ENCODE measurements at places on chromosomes 11 and 22. TPM values are rescaled to one million over a fixed set of nuclear protein-coding genes. Genes with fewer than 3 reads are reported as not detected.
A peak's percentile ranks its signal among the peaks of the same experiment; 100 is the strongest.

The LRFN4 gene
- 8.3 TPM for total RNA-seq

The KRTAP5-9 gene
- total RNA-seq: not detected

The SLC35F2 gene
- total RNA-seq: 9.1 TPM

The MUS81 gene
- 44.9 TPM for total RNA-seq

The OR5P2 gene
- total RNA-seq: not detected

DNA sequence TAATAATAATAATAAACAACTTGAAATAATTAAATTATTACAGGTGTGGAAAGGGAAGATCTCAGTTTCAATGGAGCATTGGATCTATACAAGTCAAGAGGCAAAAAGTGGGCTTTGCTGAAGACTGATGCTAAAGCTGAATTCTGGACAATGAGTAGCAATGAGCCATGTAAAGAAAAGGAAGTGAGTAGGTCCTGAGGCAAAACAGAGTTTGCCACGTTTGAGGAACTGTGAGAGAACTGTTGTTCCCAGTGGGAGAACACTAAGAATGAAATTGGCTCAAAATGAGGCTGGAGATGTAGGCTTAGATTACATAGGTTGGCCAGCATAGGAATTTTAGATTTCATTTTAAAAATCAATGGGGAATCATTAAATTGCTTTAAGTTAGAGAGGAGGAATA lies 33.9 kb upstream of the TEAD1 start:
- DNase-seq: no peak

- peak; percentile 26 for DNase-seq
Observed at GRCh38 chr11:95790933-95791708, 823 bp downstream of the CEP57 start.

- DNase-seq: no peak
Observed at GRCh38 chr11:9969068-9969467, 305.2 kb downstream of the SWAP70 start.

- DNase-seq: no peak
Observed at GRCh38 chr11:33207408-33207985, 46.2 kb upstream of the CSTF3 start.

- DNase-seq: no peak
Observed at GRCh38 chr11:28464252-28464867, 356.2 kb downstream of the METTL15 start.

GRCh38 chr22:38313384-38313955 lies 3.8 kb downstream of the CSNK1E start:
- no peak for DNase-seq

- no peak for DNase-seq
Observed at GRCh38 chr11:120605469-120605868, 93.9 kb downstream of the GRIK4 start.

DNA sequence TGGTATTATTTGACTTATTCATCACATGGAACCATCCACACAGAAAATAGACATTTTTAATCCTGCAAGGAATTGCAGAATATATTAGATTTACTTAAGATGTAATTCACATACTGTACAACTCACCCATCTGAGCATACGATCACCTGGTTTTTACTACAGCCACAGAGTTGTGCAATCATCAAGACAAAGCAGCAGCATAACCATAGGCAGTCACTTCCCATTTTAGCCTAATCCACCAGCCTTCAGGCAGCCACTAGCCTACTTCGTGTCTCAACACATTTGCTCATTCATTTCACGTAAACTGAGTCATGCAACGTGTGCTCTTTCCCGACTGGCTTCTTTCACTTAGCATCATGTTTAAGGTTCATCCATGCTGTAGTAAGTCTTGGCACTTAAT lies 23.0 kb downstream of the PIWIL3 start:
- DNase-seq: no peak

All from T-helper 17 cell (primary cell).